Hematopoietic multipotent progenitor cell treated with erythropoietin and hydrocortisone succinate and interleukin-3 and kit ligand, for 6 days (in vitro differentiated cells): ENCODE measurements at places on chromosomes 2 and 18.

- DNase-seq, result no peak
Measured at GRCh38 chr2:2575181-2575577, 244.1 kb upstream of the MYT1L start.

DNA sequence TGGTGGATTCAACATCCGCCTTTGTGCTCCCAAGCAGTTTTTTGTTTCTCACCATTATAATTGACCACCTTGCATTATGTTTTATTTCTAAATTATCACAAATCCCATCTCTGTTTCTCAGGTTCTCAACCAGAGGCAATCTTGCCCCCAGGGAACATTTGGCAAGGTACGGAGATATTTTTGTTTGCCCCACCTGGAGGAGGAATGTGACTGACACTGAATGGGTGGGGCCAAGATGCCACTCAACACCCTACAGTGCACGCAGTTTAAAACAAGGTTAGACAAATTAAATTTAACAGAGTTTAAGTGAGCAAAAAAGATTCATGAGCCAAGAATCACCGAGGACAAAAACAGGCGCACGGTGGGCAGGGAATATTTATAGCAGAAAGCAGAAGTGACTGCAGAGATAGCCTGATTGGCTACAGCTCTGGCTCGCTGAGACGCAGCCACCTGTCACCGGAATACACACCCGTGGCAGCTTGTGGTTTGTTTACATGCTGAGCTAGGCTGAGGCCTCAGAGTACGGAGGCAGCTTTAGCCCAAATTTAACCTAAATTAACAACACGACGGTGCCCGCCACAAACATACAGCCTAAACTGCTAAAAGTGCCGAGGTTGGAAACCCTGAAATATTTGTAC is 150.0 kb upstream of the ALKAL2 start:
- DNase-seq, result peak; percentile 76

DNA sequence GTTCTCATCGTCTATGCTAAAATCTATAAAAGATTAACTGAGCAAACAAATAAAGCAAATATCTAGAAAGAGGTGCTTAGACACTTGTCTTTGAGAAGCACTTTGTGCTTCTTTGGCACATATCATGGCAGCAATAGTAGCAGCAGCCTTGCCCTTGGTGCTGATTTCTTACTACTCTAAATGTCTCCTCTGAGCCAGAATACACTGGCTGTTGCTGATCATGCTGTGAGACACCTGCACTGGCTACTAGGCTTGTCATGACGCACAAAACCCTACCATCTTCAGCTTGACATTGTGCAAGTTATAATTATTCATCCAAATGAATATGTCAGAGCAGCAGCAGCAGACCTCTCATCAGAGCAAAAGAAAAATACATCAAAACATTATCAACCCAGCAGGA is 46.7 kb downstream of the FANCL start:
- DNase-seq, result no peak

DNA sequence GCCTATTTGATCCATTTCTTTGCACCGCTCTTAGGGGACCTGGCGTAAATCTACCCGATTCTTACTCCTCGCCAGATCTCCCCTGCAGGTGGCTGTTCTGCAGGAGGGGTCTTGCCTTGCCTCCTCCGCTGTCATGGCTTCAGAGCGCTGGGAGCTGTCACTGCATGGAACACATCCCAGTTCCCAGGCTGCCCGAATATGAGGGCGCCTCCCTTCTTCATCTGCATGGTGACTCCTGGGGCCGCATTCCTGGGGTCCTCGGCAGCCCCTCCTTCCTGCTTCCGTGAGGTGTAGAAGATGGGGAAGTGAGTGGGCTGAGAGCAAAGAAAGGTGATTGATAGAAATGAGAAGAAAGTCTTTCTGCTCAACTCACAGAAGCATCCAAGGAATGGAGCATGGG is 27.3 kb upstream of the COPS8 start:
- DNase-seq, result no peak

DNA sequence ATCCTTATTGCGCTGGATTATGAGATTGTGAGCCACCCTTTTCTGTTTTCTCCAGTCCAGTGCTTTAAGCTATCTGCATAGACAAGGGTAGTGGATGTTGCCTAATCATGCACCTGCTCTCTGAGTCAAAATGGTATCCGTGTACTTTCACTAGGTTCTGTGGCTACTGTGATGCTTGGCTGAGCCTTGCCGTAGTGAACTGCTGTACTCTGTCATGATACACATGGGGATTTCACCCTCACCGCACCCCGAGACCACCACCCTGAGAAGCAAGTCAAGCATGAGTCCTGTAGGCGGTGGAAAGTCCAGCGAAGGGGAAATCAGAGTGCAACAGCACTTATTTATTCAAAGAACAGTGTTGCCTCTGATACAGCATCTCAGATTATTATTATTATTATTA is 55.0 kb downstream of the ARHGAP25 start:
- DNase-seq, result no peak

- DNase-seq, result no peak
Measured at GRCh38 chr2:111100765-111101162, 19.9 kb upstream of the BCL2L11 start.

GRCh38 chr18:6797171-6797570 is 67.7 kb downstream of the ARHGAP28 start:
- no peak for DNase-seq

GRCh38 chr2:209958016-209958415 is 44.4 kb upstream of the RPE start:
- no peak for DNase-seq

- no peak for DNase-seq
Measured at GRCh38 chr2:127626175-127626574, 19.8 kb upstream of the GPR17 start.

DNA sequence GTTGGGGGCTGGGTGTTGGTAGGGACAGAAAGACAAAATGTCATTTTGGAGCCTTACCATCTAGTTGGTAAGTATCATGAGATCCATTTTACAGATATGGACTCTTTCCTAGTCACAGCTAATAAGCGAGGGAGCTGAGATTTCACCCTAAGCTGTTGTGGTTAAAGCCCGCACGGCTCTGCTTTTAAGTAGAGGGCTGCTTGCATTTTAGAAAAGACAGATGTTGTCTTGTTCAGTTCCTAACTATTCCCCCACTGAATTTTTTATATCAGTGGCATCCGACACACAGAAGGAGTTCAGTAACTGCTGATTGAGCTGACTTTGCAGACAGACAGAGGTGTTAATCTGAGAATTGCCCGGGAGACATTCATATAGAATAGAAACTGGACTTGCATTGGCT is 3.7 kb downstream of the QPCT start:
- no peak for DNase-seq

GRCh38 chr2:100244881-100245605 is 77.3 kb downstream of the LONRF2 start:
- DNase-seq, result no peak

- DNase-seq, result peak; percentile 23
Measured at GRCh38 chr2:237865623-237866041, 6.2 kb downstream of the RAMP1 start.

DNA sequence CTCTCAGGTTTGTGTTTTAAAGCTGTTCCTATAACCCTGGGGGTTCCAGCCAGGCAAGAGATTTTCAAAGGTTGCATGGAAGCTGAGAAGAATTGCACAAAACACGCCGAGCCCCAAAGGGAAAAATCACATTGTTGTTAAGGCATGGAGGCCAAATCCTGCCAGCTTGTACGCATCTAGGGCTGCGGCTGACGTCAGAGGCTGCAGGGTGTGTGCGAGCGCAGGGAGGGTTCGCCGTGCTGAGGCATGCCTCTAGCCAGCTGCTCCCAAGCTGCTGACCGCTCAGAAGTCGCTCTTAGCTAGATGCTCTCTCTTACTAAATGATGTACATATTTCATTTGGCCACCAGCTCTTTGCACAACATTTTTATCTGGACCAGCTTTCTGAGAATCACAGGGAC is 191.8 kb downstream of the LPIN1 start:
- DNase-seq, result no peak

GRCh38 chr18:26901020-26901419 is 35.5 kb upstream of the AQP4 start:
- DNase-seq, result no peak

DNA sequence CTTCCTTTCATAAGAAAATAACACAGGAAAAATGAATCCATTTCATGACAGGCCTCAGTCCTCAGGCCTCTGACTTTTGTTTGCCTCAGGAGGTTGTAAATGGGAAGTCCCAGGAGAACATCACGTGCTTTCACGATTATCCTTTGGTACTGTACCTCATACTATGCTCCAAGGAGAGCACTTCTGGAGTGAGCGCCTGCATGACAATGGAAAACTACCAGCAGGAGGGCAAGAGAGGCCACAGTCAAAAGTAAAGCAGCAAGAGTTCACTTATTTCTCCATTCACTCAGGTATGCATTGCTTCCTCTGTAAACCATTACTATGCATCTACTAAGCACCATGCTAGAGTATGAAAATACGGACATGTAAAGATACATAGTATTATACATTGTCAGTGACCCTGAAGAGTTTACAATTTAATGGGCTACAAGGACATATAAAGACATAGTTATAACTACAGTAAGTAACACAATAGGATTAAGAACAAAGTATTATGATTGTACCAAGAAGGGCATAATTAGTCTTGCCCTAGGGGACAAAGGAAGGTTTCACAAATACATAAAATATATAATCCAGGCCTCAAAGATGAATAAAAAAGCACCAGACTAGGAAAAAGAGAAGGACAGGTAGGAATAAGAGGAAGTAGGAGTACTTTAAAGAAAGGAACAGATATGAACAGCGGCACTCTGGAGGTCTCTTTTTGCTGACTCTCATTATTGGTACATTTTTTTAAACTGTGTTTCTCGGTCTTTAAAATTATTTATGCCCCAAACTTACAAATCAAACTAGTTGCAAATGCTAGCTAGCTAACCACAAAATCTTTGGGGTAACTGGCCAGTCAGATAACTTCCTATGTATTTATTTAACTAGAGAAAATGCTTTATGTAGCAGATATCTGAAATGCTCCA is 806.7 kb downstream of the NRXN1 start:
- no peak for DNase-seq

DNA sequence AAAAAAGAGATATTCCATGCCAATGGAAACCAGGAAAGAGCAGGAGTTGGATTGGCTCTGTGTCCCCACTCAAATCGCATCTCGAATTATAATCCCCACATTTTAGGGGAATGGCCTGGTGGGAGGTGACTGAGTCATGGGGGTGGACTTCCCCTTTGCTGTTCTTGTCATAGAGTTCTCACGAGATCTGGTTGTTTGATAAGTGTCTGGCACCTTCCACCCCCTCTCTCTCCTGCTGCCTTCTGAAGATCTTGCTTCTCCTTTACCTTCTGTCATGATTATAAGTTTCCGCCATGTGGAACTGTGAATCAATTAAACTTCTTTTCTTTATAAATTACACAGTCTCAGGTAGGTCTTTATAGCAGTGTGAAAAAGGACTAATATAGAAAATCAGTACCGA is 355.6 kb downstream of the NBAS start:
- peak; percentile 19 for DNase-seq

DNA sequence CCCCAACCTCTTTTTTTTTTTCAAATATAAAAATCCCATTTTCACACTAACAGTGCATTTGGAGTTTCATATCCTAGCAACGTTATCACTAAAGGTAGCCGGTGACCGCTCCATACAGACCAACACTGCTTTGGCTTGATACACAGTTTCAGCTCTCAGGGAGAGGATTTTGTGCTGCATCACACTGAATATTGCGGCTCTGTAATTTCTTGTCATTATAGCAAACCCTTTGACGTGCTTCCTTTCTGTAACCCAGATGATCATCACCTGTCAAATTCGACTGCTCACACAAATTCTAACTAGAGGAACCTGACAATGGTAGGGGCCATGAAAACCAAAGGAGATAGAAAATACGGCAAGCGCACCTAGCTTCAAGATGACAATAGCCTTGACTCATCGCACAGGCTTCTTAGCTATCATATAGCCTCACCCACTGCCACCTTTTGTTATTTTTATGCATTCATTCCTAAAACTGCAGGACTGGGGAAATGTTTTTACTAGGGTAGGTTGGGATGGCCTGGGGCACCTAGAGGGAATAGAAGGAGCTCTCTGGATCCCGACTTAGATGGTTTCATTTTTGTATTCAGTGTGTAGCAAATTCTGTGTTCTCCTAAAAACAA is 582.9 kb upstream of the PIK3C3 start:
- no peak for DNase-seq

DNA sequence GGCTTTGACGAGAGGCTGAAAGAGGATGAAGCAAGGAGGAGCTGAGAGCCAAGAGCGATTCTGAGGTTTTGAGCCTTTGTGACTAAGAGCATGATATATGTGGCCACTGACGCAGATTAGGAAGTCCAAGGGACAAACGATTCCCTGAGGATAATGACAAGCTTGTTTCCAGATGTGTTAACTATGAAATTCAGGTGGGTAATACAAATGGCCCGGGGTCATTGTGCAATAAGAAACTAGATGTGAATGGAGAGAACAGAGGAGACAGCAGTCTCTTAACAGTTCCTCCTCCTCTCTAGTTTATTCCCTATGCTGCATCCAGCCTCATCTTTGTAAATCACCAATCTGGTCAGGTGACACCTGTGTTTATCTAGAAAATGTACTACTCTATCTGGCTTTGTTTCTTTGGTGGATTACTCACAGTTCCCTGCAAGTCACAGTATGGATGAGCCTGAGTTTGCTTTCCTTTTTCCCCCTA is 84.2 kb downstream of the SOCS6 start:
- no peak for DNase-seq

GRCh38 chr2:189318761-189319160 is 122.5 kb upstream of the WDR75 start:
- no peak for DNase-seq

- DNase-seq, result no peak
Measured at GRCh38 chr2:33230195-33230594, 246.3 kb upstream of the RASGRP3 start.

DNA sequence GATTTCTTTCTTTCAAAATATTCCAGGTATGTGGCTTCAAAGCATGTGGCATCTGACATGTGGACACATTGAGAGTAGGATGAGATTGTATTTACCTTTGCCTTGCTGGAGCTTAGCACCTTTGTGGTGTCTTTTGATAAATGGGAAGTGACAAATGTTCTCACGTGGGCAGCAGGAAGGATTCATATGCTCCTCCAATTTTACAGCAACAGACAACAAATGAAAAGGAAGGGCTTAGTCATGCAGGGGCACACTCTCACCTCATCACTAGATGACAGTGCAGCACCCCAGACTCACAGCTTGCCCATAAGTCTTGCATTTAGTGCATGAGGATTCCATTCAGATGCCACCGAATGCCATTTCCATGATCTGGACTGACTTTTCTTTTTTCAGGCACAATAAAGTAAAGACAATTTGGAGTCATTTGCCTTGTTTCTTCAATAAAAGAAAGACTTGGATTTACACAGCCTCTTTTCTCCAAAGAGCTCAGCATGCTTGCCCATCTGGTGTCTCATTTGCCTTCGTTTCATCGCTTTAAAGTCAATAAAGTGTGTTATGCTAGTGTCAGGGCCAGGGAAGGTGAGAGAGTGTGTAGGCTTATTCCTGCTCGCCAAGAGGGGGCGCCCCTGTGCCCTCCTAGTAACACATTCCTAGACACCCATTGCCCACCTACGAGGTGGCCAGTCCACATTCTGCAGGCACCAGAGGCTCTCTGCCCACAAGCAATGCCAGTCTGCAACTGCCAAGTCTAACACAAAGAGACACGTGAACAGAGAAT is 39.6 kb upstream of the DAPL1 start:
- peak; percentile 18 for DNase-seq
